Glutamatergic neuron (in vitro differentiated cells): ENCODE measurements at places on chromosomes 4 and X. TPM values are rescaled to one million over a fixed set of nuclear protein-coding genes. Genes with fewer than 3 reads are reported as not detected.

GRCh38 chrX:9664224-9664623, 101.4 kb downstream of the GPR143 start:
- peaks cover 2% of the 10 kb centered on the region for H3K27me3 ChIP-seq
- H3K36me3 ChIP-seq: no peaks in the 10 kb centered on the region
- H3K27ac ChIP-seq: no peak overlapping the region
- H3K4me3 ChIP-seq: no peak overlapping the region
- DNase-seq: no peak

- no peaks in the 10 kb centered on the region for H3K36me3 ChIP-seq
- H3K27ac ChIP-seq: no peak overlapping the region
- no peak overlapping the region for H3K4me3 ChIP-seq
- no peak for DNase-seq
- no peaks in the 10 kb centered on the region for H3K4me1 ChIP-seq
These were observed 879.1 kb downstream of the ARAP2 start for GRCh38 chr4:35365186-35365585.

The ASB12 gene
- total RNA-seq: 0.32 TPM

The F11 gene
- total RNA-seq: not detected

The RFC1 gene
- 27.7 TPM for total RNA-seq

DNA sequence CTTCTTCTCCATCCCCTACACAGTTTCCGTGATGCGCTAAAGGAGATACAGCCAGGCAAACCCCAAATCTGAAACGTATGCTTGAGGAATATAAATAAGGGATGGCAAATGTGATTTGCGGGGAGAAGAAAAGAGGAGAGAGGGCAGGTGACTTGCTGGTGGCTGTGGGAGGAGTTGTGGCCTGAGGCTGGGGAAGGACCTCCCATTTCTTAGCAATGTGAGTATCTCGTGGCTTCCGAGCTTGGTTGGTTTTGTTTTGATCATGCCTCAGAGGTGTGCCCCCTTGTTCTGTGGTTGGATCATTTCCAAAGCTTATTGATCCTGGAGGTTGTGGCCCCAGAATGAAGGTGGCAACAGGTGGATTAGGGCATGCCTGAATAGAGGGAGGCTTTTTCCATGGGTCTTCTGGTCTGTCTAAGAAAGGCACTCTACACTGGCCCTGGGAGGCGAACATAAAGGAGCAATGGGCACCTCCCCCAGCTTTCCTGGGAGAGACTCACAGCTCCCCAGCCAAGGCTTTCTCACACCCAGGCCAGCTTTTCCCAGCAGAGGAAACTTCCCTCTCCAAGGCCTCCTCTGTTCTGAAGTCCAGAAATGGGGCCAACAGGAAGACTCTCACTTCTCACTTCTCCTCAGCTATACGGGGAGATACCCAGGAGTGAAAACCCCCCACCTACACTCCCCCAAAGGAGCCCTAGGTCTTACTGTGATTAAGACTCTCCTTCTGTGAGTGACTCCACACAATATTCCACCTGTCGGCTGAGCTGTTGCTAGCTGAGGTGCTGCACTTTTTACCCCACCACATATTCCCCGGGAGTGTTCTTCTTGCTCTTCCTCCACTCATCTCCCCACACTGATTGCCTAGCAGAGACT, 40.0 kb downstream of the C4orf51 start:
- H3K27ac ChIP-seq: peak overlapping the region; percentile 95
- H3K4me3 ChIP-seq: peak overlapping the region; percentile 77
- no peak for DNase-seq
- H3K36me3 ChIP-seq: no peaks in the 10 kb centered on the region
- peaks cover 18% of the 10 kb centered on the region for H3K4me1 ChIP-seq

The GPR143 gene
- total RNA-seq: not detected

The ARHGEF9 gene
- 138 TPM for total RNA-seq

GRCh38 chr4:165560941-165561340, 182.1 kb downstream of the CPE start:
- peaks cover 8% of the 10 kb centered on the region for H3K36me3 ChIP-seq

The ZNF711 gene
- total RNA-seq: 41.9 TPM

- H3K4me3 ChIP-seq: no peak overlapping the region
- DNase-seq: no peak
- H3K27ac ChIP-seq: no peak overlapping the region
- H3K27me3 ChIP-seq: peaks cover under 1% of the 10 kb centered on the region
These were observed 156.3 kb downstream of the VSIG4 start for GRCh38 chrX:65883556-65883955.

DNA sequence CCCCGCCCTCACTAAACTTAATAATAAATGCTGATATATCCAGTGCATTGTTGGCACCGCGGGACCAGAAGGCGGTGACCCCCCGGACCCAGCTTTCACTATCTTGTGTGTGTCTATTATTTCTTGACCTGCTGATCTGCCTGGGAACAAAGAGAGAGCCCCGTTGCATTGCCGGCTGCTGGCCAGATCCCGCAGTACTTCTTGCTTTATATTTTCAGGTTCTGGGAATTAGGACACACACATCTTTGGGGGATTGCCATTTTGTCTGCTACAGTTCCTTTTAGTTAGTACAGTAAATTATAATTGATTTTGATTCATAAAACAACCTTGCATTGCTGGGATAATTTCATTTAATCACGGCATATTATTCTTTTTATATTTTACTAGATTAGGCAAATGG, 2.2 kb upstream of the RTL8B start:
- no peaks in the 10 kb centered on the region for H3K36me3 ChIP-seq
- DNase-seq: no peak
- H3K27me3 ChIP-seq: peaks cover 6% of the 10 kb centered on the region

GRCh38 chr4:113270520-113271319, 221.3 kb downstream of the ANK2 start:
- no peak for DNase-seq
- H3K4me3 ChIP-seq: no peak overlapping the region
- H3K4me1 ChIP-seq: peaks cover 20% of the 10 kb centered on the region
- peaks cover 27% of the 10 kb centered on the region for H3K36me3 ChIP-seq
- no peak overlapping the region for H3K27ac ChIP-seq
- peaks cover 22% of the 10 kb centered on the region for H3K27me3 ChIP-seq
